Endothelial cell of umbilical vein (primary cell): ENCODE measurements at places on chromosomes 7 and 10. TPM values are rescaled to one million over a fixed set of nuclear protein-coding genes. Genes with fewer than 3 reads are reported as not detected.

SEMA3C gene
- total RNA-seq: 0.09 and 0.18 TPM in 2 replicates

TCERG1L gene
- not detected in 2 replicates for total RNA-seq

MEPCE gene
- total RNA-seq: 37.1 and 45.8 TPM in 2 replicates

COBL gene
- total RNA-seq: 0.07 and 0.11 TPM in 2 replicates

SH2B2 gene
- total RNA-seq: 0.25 and 0.73 TPM in 2 replicates

NODAL gene
- total RNA-seq: not detected in 2 replicates

SDK1 gene
- total RNA-seq: 2.4 and 3.9 TPM in 2 replicates

CDK14 gene
- 34.2 and 41.5 TPM in 2 replicates for total RNA-seq

LZTS2 gene
- total RNA-seq: 63.7 and 70.8 TPM in 2 replicates

DNA sequence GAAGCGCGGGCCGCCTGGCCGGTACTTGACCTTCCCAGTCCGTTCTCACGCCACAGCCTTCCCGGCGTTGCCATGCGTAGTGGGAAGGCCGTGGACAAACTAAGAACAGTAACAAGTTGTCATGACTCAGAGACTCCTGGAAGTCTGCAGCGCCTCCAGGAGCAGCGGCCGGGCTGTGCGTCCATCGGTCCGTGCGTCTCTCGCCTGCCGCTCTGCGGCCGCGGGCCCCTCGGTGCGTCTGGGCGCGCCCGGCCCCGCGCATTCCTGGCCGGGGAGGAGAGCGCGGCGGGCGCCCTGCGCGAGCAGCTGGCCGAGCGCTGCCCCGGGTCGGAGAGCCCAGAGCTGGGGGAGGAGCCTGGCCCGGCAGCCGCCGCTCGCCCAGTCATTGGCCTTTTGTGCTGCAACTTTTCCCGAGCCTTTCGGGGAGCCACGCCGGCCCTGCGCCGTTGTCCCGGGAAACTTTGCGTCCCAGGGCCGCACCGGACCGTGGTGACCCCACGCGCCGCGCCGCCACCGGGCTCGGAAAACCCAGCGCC lies 123.7 kb downstream of the TACC2 start:
- peaks cover 42% of the 10 kb centered on the region for H3K4me1 ChIP-seq
- no peaks in the 10 kb centered on the region for H3K27me3 ChIP-seq
- peak overlapping the region; percentile 54 for H3K4me3 ChIP-seq
- peak; percentile 97 for DNase-seq

DNA sequence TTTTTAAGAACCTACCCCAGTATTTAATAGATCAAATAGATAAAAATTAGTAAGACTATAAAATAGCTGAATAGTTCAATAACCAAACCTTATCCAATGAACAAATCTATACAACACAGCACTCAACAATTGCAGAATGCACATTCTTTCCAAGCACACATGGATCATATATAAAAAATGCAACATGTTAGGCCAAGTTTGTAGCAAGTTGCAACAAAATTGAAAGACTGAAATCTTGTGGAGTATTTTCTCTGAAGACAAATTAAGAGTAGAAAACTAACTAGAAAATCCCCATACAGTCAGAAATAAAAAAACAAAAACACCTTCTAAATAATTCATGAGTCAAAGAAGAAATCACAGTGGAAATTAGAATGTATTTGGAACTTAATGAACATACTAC lies 317.3 kb downstream of the PHTF2 start:
- no peak overlapping the region for H3K27ac ChIP-seq
- H3K4me3 ChIP-seq: no peak overlapping the region
- no peak for DNase-seq
- no peaks in the 10 kb centered on the region for H3K36me3 ChIP-seq
- H3K27me3 ChIP-seq: no peaks in the 10 kb centered on the region

- H3K4me1 ChIP-seq: no peaks in the 10 kb centered on the region
- no peaks in the 10 kb centered on the region for H3K27me3 ChIP-seq
- no peak overlapping the region for H3K4me3 ChIP-seq
- H3K27ac ChIP-seq: no peak overlapping the region
- no peaks in the 10 kb centered on the region for H3K36me3 ChIP-seq
Measured at GRCh38 chr7:94683066-94683465, 27.1 kb upstream of the SGCE start.

DNA sequence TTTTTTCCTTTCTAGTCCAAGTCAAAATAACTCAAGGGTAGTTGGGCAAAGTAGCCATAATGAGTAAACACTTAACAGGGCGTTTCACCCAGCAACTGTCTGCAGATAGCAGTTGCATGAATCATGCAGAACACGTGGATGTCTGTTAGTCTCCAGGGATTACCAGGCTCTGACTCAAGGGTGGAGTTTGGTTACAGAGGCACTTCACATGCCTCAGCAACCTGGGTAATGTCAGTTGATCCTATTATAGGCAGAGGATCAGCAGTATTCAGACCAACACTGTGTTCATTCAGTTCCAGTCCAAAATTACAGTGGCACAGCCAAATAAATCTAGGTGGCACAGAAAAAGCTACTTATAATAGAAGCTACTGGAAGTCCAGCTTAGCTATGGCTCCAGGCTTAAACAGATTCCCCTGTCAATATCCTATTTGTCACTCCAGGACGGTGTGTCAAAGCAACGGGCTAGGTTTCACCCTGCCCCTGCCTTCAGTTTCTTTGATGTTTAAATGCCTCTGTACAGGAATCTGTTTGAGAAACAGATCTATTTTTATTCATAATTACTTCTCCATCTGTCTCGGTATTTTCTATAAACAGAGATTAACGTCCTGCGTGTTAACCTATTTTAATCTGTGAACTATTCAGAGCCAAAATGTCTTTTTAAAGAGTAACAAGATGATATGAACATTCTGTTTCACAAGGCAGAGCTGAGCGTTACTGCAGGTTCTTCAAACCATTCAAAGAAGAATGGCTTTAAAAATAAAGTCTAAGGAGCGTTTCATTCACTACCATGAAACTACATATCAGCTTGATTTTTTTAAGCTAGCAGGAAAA lies 162.6 kb upstream of the AKR1E2 start:
- peak overlapping the region; percentile 97 for H3K27ac ChIP-seq
- H3K36me3 ChIP-seq: peaks cover 4% of the 10 kb centered on the region

- no peaks in the 10 kb centered on the region for H3K4me1 ChIP-seq
- no peak for DNase-seq
- no peaks in the 10 kb centered on the region for H3K27me3 ChIP-seq
- H3K4me3 ChIP-seq: no peak overlapping the region
Measured at GRCh38 chr10:52221923-52222322, 92.2 kb upstream of the DKK1 start.

- H3K36me3 ChIP-seq: no peaks in the 10 kb centered on the region
- H3K27ac ChIP-seq: no peak overlapping the region
- DNase-seq: no peak
- no peaks in the 10 kb centered on the region for H3K27me3 ChIP-seq
Measured at GRCh38 chr7:83096065-83096580, 66.6 kb downstream of the PCLO start.

GRCh38 chr10:35563261-35563891 lies 41.8 kb upstream of the GJD4 start:
- peaks cover 12% of the 10 kb centered on the region for H3K4me1 ChIP-seq
- H3K36me3 ChIP-seq: peaks cover 21% of the 10 kb centered on the region
- H3K27ac ChIP-seq: no peak overlapping the region
- peak; percentile 78 for DNase-seq

GRCh38 chr10:113412161-113412560 lies 140.7 kb upstream of the HABP2 start:
- no peak for DNase-seq
- H3K27ac ChIP-seq: no peak overlapping the region
- H3K4me3 ChIP-seq: no peak overlapping the region
- no peaks in the 10 kb centered on the region for H3K4me1 ChIP-seq
- H3K27me3 ChIP-seq: no peaks in the 10 kb centered on the region
- H3K36me3 ChIP-seq: no peaks in the 10 kb centered on the region

- peak; percentile 58 for DNase-seq
- no peak overlapping the region for H3K27ac ChIP-seq
- no peaks in the 10 kb centered on the region for H3K4me1 ChIP-seq
- no peak overlapping the region for H3K4me3 ChIP-seq
Measured at GRCh38 chr10:7417103-7417623, 6.3 kb upstream of the SFMBT2 start.

DNA sequence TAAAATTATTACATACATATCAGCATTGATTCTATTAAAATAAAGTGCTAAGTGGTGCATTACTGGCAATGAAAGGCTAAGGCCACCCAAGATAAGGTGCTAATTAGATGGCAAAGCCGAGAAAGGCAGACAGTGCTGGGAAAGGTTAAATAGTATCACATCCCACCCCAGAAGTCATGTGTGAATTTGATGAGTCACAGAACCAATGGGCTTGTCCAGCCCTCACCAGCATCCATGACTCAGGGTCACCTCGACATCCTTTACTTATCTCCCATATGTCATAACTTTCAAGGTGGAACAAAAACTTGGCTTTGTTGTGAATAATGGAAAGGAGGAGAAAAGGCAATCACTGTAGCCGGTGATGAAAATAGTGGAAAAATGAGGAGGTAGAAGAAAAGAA lies 459.1 kb downstream of the PLXNA4 start:
- no peaks in the 10 kb centered on the region for H3K27me3 ChIP-seq
- no peaks in the 10 kb centered on the region for H3K36me3 ChIP-seq
- H3K4me3 ChIP-seq: no peak overlapping the region
- no peak overlapping the region for H3K27ac ChIP-seq
- no peak for DNase-seq
- H3K4me1 ChIP-seq: no peaks in the 10 kb centered on the region

DNA sequence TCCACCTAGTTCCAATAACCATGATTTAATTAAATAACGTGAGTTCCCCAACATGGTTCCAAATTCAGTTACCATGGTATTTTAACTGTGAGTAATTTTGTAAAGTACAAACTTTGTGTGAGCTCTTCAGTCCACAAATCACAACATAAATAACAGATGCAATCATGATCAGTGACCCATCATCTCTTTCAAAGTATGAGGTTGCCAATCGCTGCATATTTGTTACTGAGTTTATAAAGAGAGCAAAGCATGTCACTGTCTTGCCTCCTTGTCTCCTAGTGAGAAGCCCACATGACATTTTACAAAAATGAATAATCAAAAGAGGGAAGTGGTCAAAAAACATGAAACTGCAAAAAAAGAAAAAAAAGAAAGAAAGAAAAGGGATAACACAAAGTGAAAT lies 69.1 kb upstream of the PDSS1 start:
- H3K4me1 ChIP-seq: no peaks in the 10 kb centered on the region
- no peak for DNase-seq
- no peak overlapping the region for H3K27ac ChIP-seq
- no peak overlapping the region for H3K4me3 ChIP-seq
- H3K27me3 ChIP-seq: no peaks in the 10 kb centered on the region

DNA sequence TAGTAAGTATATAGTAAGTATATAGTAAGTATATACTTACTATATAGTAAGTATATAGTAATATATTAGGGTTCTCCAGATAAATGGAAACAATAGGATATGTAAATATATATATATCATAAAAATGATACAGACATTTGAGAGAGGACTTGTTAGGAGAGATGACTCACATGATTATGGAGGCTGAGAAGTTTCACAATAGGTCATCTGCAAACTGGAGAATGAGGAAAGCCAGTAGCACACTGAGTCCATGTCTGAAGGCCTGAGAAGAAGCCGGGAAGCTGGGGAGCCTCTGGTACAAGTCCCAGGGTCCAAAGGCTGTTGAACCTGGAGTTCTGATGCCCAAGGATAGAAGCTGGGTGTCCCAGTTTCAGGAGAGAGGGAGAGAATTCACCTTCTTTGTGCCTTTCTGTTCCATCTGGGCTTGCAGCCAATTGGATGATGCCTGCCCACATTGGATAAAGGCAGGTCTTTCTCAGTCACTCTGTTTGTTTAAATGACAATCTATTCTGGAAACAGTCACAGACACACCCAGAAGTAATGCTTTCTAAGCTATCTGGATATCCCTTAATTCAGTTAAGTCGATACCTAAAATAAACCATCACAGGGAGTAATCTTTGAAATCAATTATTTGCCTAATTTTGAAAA lies 205.5 kb upstream of the CDC14C start:
- H3K27me3 ChIP-seq: no peaks in the 10 kb centered on the region
- no peak overlapping the region for H3K4me3 ChIP-seq

GRCh38 chr7:73427902-73428787 lies 5.4 kb upstream of the FZD9 start:
- H3K36me3 ChIP-seq: no peaks in the 10 kb centered on the region
- H3K4me1 ChIP-seq: no peaks in the 10 kb centered on the region
- H3K4me3 ChIP-seq: no peak overlapping the region

GRCh38 chr7:33698692-33699128 lies 206.6 kb upstream of the BMPER start:
- H3K4me3 ChIP-seq: no peak overlapping the region
- H3K36me3 ChIP-seq: no peaks in the 10 kb centered on the region
- H3K4me1 ChIP-seq: no peaks in the 10 kb centered on the region
- no peak overlapping the region for H3K27ac ChIP-seq

DNA sequence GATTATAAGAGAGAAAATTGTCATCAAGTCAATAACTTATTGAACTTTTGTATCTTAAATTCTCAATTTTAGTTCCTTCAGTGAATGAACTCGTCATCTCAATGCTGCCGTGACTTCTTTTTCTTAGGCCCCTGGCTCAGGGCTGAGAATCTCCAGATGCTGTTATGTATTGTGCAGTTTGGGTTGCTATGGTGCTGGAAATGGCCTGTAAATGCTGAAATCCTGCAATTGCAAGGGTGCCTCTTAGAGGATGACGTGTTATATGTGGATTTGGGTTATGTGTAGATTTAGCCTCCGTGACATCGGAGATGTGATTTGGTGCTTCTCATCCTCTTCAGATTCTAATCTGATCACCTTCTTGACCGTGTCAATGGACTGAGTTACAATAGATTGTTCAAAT lies 55.7 kb upstream of the ZRANB1 start:
- no peak for DNase-seq
- no peaks in the 10 kb centered on the region for H3K36me3 ChIP-seq
- no peak overlapping the region for H3K27ac ChIP-seq
- no peak overlapping the region for H3K4me3 ChIP-seq
- no peaks in the 10 kb centered on the region for H3K27me3 ChIP-seq

GRCh38 chr7:103704701-103705100 lies 258.7 kb upstream of the SLC26A5 start:
- H3K4me3 ChIP-seq: no peak overlapping the region
- no peak for DNase-seq

GRCh38 chr10:7606951-7607404 lies 59.8 kb downstream of the ITIH5 start:
- no peak overlapping the region for H3K27ac ChIP-seq
- no peak for DNase-seq
- H3K4me1 ChIP-seq: no peaks in the 10 kb centered on the region
- no peaks in the 10 kb centered on the region for H3K36me3 ChIP-seq
- H3K27me3 ChIP-seq: no peaks in the 10 kb centered on the region

DNA sequence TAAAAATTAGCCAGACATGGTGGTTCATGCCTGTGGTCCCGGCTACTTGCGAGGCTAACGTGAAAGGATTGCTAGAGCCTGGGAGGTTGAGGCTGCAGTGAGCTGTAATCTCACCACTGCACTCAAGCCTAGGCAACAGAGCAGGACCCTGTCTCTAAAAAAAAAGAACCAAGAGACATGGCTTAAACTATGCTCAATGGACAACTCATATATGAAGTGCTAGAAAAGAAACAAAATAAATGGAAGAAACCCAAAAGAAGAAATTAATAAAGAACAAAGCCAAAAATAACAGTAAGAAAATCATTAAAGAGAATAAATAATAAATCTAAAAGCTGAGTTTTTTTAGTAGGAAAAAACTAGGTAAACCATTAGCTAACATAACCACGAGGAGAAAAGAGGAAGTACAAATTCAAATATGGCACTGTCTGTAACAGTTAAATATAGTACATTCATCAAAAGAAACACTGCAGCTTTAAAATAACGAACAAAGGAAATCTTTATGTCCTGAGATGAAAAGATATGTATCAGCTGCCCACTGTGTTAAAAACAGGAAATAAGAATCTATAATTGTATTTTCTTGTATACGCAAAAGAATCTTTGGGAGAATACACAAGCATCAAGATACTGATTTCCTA lies 48.7 kb downstream of the UPF2 start:
- no peak overlapping the region for H3K4me3 ChIP-seq
- H3K27me3 ChIP-seq: no peaks in the 10 kb centered on the region
- no peaks in the 10 kb centered on the region for H3K36me3 ChIP-seq

- H3K36me3 ChIP-seq: no peaks in the 10 kb centered on the region
- DNase-seq: no peak
- H3K27ac ChIP-seq: no peak overlapping the region
- H3K27me3 ChIP-seq: no peaks in the 10 kb centered on the region
Measured at GRCh38 chr10:1499359-1499957, 237.9 kb downstream of the ADARB2 start.
